ENCODE measurements at places on chromosomes 3 and 15. TPM values are rescaled to one million over a fixed set of nuclear protein-coding genes. Genes with fewer than 3 reads are reported as not detected.

The SPATA12 gene
- total RNA-seq: not detected

The OR5H2 gene
- total RNA-seq: not detected

The ARGFX gene
- not detected for total RNA-seq

DNA sequence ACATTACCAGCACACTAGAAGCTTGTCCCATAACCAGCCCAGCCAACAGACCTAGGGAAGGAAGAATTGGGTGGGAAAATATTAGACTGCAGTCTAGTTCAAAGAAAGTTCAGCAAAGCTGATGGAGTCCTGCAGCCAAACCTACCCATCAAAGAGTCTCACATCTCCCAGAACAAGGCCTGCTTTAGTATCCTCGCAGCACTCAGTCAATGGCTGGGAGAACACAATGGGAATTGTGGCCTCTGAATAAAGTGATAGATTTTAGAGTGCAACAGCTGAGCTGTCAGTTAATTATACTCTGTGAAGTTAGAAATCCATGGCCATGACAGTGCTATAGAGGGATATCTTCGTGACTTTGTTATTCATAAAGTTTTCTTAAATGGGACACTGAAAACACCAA is 207.2 kb upstream of the NAALADL2 start:
- no peak for DNase-seq

DNA sequence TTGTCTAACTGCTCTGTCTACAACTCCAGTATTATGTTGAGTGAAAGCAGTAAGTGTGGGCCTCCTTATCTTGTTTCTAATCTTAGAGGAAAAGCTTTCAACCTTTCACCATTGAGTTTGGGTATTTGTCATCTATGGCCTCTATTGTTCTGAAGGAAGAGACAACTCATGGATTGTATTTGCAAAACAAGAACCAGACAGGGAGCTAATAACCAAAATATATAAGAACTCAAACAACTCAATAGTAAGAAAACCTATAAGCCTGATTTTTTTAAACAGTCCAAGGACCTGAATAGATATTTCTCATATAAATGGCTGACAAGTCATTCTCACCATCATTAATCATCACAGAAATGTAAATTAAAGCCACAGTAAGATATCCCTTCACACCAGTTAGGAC is 113.0 kb downstream of the TAFA4 start:
- DNase-seq: no peak

GRCh38 chr3:13475871-13476590 is 4.1 kb upstream of the HDAC11 start:
- DNase-seq: no peak

- no peak for DNase-seq
These were observed 44.0 kb downstream of the SYNM start for GRCh38 chr15:99148851-99149276.

DNA sequence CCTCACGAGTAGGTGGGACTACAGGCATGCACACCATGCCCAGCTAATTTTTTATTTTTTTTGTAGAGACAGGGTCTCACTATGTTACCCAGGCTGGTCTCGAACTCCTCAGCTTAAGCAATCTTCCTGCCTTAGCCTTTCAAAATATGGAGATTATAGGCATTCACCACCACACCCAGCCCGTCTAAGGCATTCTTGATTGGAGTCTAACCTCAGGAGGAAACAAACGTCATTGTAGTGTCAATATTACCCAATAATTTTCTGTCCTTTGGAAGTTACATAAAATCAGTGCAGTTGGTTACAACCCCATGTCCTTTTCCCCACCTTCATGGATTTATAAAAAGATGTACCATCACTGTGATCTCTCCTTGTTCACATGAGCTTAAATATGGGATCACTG is 41.8 kb downstream of the TIMP4 start:
- no peak for DNase-seq
